Uterine smooth muscle cell (primary cell): ENCODE measurements at places on chromosomes 5 and 9. TPM values are rescaled to one million over a fixed set of nuclear protein-coding genes. Genes with fewer than 3 reads are reported as not detected.

The PCDHB4 gene
- under 0.01 and 0.12 TPM in 2 replicates for total RNA-seq

The CDKN2A gene
- 8.5 and 8.9 TPM in 2 replicates for total RNA-seq

The SPINK6 gene
- total RNA-seq = not detected in 2 replicates

The SPRY4 gene
- 6.7 and 9.6 TPM in 2 replicates for total RNA-seq

The SLC6A18 gene
- not detected in 2 replicates for total RNA-seq

The DMRT3 gene
- not detected in 2 replicates for total RNA-seq

The SLC36A2 gene
- not detected in 2 replicates for total RNA-seq

The NIPBL gene
- 30.9 and 36.0 TPM in 2 replicates for total RNA-seq

The NUTM2F gene
- not detected in 2 replicates for total RNA-seq

The TEX48 gene
- not detected in 2 replicates for total RNA-seq

The BTNL3 gene
- total RNA-seq = not detected in 2 replicates

The SAPCD2 gene
- 7.1 and 18.6 TPM in 2 replicates for total RNA-seq

The CDC20B gene
- total RNA-seq = under 0.01 and 0.22 TPM in 2 replicates

The ACTBL2 gene
- total RNA-seq = 0.11 and 0.12 TPM in 2 replicates

The WNT8A gene
- not detected in 2 replicates for total RNA-seq

The ANXA2R gene
- total RNA-seq = 2.1 and 2.4 TPM in 2 replicates

The DDX41 gene
- total RNA-seq = 89.5 and 108 TPM in 2 replicates

The C5orf52 gene
- total RNA-seq = not detected in 2 replicates

The ADAMTS6 gene
- 155 and 181 TPM in 2 replicates for total RNA-seq

The BTNL9 gene
- not detected in 2 replicates for total RNA-seq

The ZBTB26 gene
- 4.0 and 5.5 TPM in 2 replicates for total RNA-seq

The LURAP1L gene
- total RNA-seq = 24.5 and 57.6 TPM in 2 replicates

The SCGB3A2 gene
- total RNA-seq = not detected in 2 replicates
